CD4-positive, alpha-beta T cell (primary cell): ENCODE measurements at places on chromosomes 16 and 17. TPM values are rescaled to one million over a fixed set of nuclear protein-coding genes. Genes with fewer than 3 reads are reported as not detected.
A peak's percentile ranks its signal among the peaks of the same experiment; 100 is the strongest.

Gene CETP
- not detected for total RNA-seq

Gene TP53TG3F
- total RNA-seq: not detected

GRCh38 chr16:728890-729744, 2.2 kb downstream of the HAGHL start:
- no peak overlapping the region for H3K27ac ChIP-seq
- DNase-seq: no peak
- H3K4me3 ChIP-seq: peak overlapping the region; percentile 41
- H3K36me3 ChIP-seq: peaks cover 11% of the 10 kb centered on the region
- peaks cover 23% of the 10 kb centered on the region for H3K4me1 ChIP-seq

DNA sequence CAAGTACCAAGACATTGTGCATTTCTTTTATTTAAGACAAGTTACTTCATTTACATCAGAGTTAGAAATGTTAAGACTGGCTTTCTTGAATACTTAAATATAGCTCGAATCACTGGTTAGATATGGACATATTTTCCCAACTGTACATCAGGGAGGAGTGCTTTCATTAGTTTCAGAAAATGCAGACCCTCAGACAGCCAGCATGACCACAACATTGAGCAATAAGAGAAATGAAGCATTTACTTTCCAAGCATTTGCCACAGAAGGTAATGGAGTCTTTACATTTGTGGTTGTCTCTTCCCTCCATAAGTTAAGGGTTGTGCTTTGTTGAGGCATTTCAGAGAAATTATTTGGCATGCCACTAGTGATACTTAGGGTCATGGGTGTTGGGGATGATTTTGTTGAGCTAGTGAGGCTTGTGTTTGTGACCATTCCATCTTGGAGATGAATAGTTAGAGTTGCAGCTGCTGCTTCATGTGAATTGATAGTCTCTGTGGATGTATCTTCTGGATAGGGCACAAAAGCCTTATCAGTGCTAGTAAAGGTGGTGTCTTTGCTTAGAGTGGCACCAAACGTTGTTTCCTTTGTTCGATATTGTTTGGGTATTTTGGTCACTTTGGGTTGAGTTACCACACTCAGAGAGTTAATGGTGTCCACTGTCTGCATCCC, 2.1 kb downstream of the OMG start:
- no peak overlapping the region for H3K4me3 ChIP-seq
- no peaks in the 10 kb centered on the region for H3K36me3 ChIP-seq
- no peaks in the 10 kb centered on the region for H3K4me1 ChIP-seq
- DNase-seq: no peak

Gene IRX5
- not detected for total RNA-seq

- no peak for DNase-seq
- H3K27ac ChIP-seq: no peak overlapping the region
- H3K4me3 ChIP-seq: no peak overlapping the region
Measured at GRCh38 chr17:57915544-57915943, 39.7 kb downstream of the CUEDC1 start.

DNA sequence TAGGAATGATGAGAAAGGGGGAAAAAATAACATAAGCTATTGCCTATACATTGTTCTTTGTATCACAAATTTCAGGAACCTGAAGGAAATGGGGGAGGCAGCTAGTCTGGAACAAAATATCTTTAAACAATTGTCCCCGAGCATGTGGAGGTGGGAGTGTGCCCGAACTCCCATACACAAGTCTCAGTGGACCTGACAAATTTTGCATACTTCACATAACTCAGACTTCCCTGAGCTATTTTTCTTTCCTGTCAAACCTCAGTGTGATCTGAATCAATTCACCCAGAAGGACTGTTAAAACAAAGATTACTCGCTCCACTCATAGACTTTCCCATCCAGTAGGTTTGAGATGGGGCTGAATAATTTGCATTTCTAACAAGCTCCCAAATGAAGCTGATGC, 1.6 kb upstream of the XPO6 start:
- DNase-seq: no peak
- no peak overlapping the region for H3K27ac ChIP-seq
- H3K4me3 ChIP-seq: no peak overlapping the region
- peaks cover 6% of the 10 kb centered on the region for H3K36me3 ChIP-seq

Gene CD7
- total RNA-seq: 225 TPM

Gene ACSM5
- not detected for total RNA-seq

- H3K4me3 ChIP-seq: no peak overlapping the region
- H3K27ac ChIP-seq: no peak overlapping the region
- H3K36me3 ChIP-seq: no peaks in the 10 kb centered on the region
Measured at GRCh38 chr16:35131429-35131828, 1672.0 kb downstream of the TP53TG3F start.

DNA sequence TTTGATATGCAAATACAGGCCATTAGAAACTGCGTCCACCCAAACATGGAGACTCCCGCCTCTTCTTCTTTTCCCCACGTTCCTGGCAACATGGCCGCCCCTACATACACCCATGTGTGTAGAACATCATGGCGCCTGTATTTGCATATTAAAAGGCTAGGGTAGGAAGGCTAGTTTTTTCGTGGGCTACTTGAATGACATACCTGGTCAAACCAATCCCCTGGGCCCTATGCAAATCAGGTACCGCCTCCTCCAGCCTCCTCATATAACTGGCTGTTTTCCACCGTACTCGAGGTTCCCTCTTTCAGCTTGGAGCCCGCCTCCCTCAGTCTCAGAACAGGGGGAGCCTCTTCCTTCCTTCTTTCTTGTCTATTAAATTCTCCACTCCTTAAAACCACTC, 840 bp upstream of the CD300LB start:
- H3K36me3 ChIP-seq: no peaks in the 10 kb centered on the region
- peaks cover 21% of the 10 kb centered on the region for H3K27me3 ChIP-seq
- peak overlapping the region; percentile 11 for H3K4me3 ChIP-seq
- H3K27ac ChIP-seq: no peak overlapping the region
- no peaks in the 10 kb centered on the region for H3K4me1 ChIP-seq

- H3K27me3 ChIP-seq: no peaks in the 10 kb centered on the region
- peaks cover 71% of the 10 kb centered on the region for H3K4me1 ChIP-seq
- peak; percentile 59 for DNase-seq
- peaks cover 14% of the 10 kb centered on the region for H3K36me3 ChIP-seq
- H3K27ac ChIP-seq: peak overlapping the region; percentile 84
Measured at GRCh38 chr17:80790021-80790765, 201.4 kb upstream of the CHMP6 start.

- DNase-seq: no peak
- no peaks in the 10 kb centered on the region for H3K27me3 ChIP-seq
- H3K27ac ChIP-seq: no peak overlapping the region
- H3K36me3 ChIP-seq: peaks cover 75% of the 10 kb centered on the region
- no peaks in the 10 kb centered on the region for H3K4me1 ChIP-seq
Measured at GRCh38 chr17:63686138-63686685, 13.7 kb downstream of the LIMD2 start.

DNA sequence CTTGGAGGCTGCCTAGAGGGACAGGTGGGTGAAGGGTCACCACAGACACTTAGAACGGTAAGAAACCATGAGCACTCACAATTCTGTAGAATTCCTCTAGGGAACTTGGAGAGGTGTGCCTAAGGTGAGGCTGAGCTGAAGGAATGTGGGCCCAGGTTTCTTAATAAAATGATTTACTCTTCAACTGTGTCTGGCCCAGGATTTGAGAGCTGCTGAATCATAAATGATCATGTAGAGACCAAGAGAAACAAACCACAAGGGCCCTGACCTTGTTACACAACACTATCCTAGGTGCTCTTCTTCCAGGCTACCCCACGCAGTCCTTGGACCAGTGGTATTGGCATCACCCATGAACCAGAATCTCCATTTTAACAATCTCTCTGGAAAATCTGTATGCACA, 27.7 kb downstream of the ZNF18 start:
- no peaks in the 10 kb centered on the region for H3K4me1 ChIP-seq
- no peak for DNase-seq
- H3K27me3 ChIP-seq: no peaks in the 10 kb centered on the region
- H3K36me3 ChIP-seq: no peaks in the 10 kb centered on the region
- H3K27ac ChIP-seq: no peak overlapping the region
- no peak overlapping the region for H3K4me3 ChIP-seq

- no peaks in the 10 kb centered on the region for H3K36me3 ChIP-seq
- no peak overlapping the region for H3K27ac ChIP-seq
Measured at GRCh38 chr16:81939164-81940056, 71.9 kb downstream of the SDR42E1 start.

GRCh38 chr17:81300586-81301155, 5.6 kb upstream of the SLC38A10 start:
- no peak overlapping the region for H3K4me3 ChIP-seq
- DNase-seq: no peak
- H3K4me1 ChIP-seq: peaks cover 9% of the 10 kb centered on the region
- no peaks in the 10 kb centered on the region for H3K27me3 ChIP-seq
- no peaks in the 10 kb centered on the region for H3K36me3 ChIP-seq
- H3K27ac ChIP-seq: no peak overlapping the region

GRCh38 chr16:89146211-89147005, 25.1 kb upstream of the CDH15 start:
- DNase-seq: no peak
- H3K4me1 ChIP-seq: no peaks in the 10 kb centered on the region
- H3K27me3 ChIP-seq: no peaks in the 10 kb centered on the region
- H3K4me3 ChIP-seq: no peak overlapping the region
- H3K36me3 ChIP-seq: peaks cover 52% of the 10 kb centered on the region

GRCh38 chr17:58112970-58113631, 29.9 kb downstream of the DYNLL2 start:
- no peaks in the 10 kb centered on the region for H3K4me1 ChIP-seq
- H3K4me3 ChIP-seq: no peak overlapping the region
- no peaks in the 10 kb centered on the region for H3K36me3 ChIP-seq
- DNase-seq: peak; percentile 82
- no peak overlapping the region for H3K27ac ChIP-seq

GRCh38 chr16:81841722-81842121, 62.6 kb downstream of the PLCG2 start:
- no peak overlapping the region for H3K27ac ChIP-seq
- peak; percentile 61 for DNase-seq
- no peaks in the 10 kb centered on the region for H3K4me1 ChIP-seq

GRCh38 chr17:2644971-2645370, 51.5 kb downstream of the PAFAH1B1 start:
- no peaks in the 10 kb centered on the region for H3K27me3 ChIP-seq
- H3K4me3 ChIP-seq: no peak overlapping the region
- DNase-seq: no peak
- H3K4me1 ChIP-seq: no peaks in the 10 kb centered on the region
- H3K36me3 ChIP-seq: peaks cover 58% of the 10 kb centered on the region
- H3K27ac ChIP-seq: no peak overlapping the region

- DNase-seq: no peak
- no peak overlapping the region for H3K4me3 ChIP-seq
- H3K4me1 ChIP-seq: peaks cover 16% of the 10 kb centered on the region
- no peaks in the 10 kb centered on the region for H3K36me3 ChIP-seq
- H3K27me3 ChIP-seq: peaks cover 46% of the 10 kb centered on the region
Measured at GRCh38 chr17:44832805-44833204, 2.7 kb upstream of the GJC1 start.

DNA sequence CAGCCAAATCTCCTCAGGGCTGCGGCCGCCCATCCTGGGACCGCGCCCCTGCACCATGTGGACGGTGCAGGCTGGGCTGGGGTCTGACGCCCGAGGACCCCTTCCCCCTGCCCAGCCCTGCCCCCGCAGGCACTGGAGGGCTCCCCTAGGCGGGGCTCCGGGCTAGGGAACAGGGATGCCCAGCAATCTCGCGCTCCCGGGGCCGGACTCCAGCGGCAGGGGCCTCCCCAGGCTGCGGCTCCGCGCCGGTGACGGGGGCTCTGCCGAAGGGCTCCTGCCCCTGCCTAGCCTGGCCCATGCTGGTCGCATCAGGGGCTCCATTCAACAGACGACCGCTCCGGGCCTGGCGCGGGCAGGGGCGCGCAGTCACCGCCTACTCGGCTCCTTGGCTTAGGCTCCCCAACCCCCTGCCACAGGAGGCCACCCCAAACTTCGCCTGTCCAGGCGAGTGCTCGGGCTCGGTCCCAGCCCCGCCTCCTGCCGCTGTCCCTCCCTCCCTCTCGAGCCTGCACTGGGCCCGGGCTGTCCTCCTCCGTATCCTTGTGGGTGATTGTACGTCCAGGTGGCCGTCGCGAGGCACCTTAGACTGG, 27.4 kb upstream of the ADORA2B start:
- no peaks in the 10 kb centered on the region for H3K36me3 ChIP-seq
- no peak overlapping the region for H3K27ac ChIP-seq
- no peak for DNase-seq
- H3K4me1 ChIP-seq: no peaks in the 10 kb centered on the region

DNA sequence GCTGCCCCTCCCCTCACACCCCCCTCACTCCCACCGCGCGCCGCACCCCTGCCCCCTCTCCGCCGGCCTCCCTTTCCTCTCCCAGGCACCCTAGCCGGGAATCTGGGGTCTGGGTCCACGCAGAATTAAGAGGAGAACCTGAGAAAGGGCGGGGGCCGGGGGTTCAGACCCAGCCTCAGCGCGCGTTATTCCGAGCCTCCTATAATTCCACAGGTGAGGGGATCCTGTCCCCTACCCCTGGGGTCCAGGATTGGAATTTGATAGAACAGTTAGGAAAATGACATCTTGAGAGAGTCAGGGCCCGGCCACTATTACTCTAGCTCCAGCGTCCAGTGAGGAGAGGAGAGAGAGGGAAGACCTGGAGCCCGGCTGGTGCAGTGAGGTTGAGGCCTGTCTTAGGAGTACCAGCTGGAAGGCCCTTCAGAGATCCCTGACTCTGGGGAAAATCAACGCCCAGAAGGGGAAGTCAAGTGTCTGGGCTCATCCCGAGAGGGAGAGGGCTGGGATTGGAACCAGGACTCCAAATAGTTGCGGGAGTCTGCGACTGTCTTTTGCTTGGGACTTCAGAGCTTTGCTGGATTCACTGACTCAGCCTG, 17.3 kb downstream of the GRB7 start:
- H3K4me3 ChIP-seq: peak overlapping the region; percentile 71
- H3K4me1 ChIP-seq: peaks cover 62% of the 10 kb centered on the region
- H3K27me3 ChIP-seq: no peaks in the 10 kb centered on the region
- no peaks in the 10 kb centered on the region for H3K36me3 ChIP-seq
- H3K27ac ChIP-seq: peak overlapping the region; percentile 97
